Fibroblast of the aortic adventitia (primary cell): ENCODE measurements at places on chromosomes 13 and 19.

DNA sequence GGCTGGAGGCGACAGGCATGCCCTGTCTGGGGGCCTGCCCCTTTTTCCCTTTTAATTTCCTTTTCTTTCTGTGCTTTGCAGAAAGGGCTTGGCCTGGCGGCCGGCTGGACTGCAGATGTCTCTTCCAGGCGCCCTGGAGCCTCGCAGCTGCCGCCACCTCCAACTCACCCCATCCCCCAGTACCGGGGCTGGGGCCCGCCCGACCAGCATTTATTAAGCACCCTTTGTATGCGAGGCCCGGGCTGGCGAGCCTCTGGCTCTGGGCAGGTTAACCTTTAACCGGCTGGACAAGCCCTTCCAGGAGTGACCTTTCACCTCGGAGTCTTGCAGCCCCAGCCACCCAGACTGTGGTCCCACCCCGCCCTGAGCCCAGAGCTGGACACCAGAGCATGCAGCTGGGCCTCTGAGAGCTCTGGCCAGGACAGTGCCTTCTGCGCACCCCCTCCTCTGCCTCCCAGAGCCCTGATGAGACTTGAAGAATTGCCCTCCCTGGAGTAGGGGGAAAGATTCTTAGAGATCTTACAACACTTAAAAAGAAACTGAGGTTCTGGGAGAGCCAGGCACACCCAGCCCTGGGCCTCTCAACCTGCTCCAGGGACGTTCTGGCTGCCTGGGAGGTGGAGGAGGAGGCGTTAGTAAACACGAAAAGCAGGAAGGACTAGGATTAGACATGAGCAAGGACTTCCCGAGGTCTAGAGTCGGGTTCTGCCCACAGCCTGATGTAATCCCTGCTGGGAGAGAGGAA lies 1.1 kb upstream of the NR2F6 start:
- DNase-seq: peak; percentile 35

DNA sequence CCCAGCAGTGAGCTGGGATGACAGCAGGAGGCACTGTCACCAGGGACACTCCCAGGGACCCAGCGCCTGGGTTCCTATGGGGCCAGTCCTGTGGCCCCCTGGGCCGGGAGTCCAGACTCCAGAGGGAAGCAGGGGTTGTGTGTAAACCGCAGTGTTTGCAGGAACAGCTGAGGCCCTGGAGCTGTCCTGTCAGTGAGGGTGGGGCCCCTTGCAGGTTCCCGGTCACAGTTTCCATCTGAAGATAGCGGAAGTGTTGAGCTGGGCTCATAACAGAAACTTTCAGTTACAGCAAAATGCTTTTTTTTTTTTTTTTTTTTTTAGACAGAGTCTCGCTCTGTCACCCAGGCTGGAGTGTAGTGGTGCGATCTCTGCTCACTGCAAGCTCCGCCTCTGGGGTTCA lies 17.7 kb upstream of the CSNK1G2 start:
- DNase-seq: no peak

GRCh38 chr13:78586706-78587105 lies 16.6 kb downstream of the POU4F1 start:
- no peak for DNase-seq

DNA sequence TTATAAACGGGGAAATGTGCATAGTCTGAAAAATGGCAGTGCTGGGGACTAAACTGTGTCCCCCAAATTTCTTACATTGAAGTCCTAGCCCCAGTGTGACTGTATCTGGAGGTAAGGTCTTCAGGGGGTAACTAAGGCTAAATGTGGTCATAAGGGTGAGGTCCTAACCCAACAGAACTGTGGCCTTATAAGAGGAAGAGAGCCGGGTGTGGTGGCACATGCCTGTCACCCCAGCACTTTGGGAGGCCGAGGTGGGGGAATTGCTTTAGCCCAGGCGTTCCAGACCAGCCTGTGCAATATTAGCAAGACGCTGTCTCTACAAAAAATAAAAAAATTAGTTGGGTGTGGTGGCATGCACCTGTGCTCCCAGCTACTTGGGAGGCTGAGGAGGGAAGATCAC lies 17.8 kb downstream of the PROZ start:
- DNase-seq: no peak

- DNase-seq: no peak
These were observed 14.8 kb downstream of the LILRA1 start for GRCh38 chr19:54608205-54608604.

- no peak for DNase-seq
These were observed 96.6 kb upstream of the LSM14A start for GRCh38 chr19:34075661-34076091.

GRCh38 chr19:54262066-54262465 lies 5.0 kb upstream of the LILRB5 start:
- DNase-seq: no peak

DNA sequence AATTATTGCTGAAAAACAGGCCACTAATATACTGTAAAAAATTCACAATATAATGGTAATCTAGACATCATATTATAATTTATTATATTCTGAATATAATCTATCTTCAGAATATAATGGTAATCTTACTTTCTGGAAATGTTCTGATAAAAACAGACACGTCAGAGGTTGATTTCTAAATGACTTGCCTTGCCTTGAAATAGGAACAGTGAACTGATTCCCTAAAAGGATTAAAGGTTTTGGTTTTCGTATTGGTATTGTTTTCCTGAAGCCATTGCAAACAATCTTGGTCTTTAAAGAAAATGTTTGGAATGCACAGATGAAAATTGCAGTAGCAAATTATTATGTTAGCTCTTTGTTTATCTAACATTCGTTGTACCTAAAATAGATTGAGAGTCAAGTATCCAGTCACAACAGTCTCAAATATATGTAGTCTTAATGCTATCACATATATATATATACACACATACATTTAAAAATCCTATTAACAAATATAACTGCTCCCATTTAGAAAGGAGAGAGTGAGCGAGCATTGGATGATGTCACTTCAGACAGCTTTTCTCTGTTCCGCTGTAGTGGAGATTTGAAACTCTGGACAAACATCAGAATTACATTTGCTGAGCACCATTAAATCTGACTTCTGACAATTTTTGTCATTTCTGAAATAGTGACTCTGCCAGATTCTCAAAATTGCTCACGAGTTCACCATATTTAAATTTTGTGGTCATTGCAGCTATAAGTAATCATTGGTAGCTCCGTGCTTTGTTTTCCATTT lies 1.7 kb downstream of the ITM2B start:
- DNase-seq: peak; percentile 51

GRCh38 chr19:50152578-50152977 lies 10.5 kb downstream of the IZUMO2 start:
- DNase-seq: no peak

- peak; percentile 71 for DNase-seq
These were observed 1.2 kb downstream of the MKNK2 start for GRCh38 chr19:2049741-2050348.

GRCh38 chr19:53896682-53897081 lies 12.4 kb upstream of the CACNG7 start:
- DNase-seq: no peak

- peak; percentile 76 for DNase-seq
These were observed 1.6 kb upstream of the BBC3 start for GRCh38 chr19:47232422-47233211.

DNA sequence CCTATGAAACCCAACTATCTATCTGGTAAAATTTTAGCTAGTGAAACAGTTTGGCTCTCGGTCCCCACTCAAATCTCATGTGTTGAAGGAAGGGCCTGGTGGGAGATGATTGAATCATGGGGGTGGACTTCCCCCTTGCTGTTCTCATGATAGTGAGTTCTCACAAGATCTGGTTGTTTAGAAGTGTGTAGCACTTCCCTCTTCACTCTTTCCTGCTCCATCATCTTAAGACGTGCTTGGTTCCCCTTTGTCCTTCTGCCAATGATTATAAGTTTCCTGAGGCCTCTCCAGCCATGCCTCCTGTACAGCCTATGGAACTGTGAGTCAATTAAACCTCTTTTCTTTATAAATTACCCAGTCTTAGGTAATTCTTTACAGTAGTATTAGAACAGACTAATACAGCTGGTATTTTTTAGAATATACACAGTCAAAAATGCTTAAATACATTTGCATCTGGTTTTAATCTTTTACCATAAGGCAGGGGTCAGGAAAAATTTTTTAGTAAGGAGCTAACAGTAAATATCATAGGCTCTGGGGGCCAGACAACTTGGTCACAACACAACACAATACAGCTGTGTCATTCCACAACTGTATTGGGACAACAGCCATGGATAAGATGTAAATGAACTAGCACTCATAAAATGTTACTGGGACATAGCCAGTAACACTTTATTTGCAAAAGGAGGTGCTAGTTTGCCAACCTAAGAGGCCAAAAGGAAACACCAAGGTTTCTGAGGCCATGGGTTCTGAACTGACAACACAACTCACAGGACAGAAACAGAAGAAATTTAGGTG lies 24.3 kb downstream of the DZIP1 start:
- DNase-seq: no peak

DNA sequence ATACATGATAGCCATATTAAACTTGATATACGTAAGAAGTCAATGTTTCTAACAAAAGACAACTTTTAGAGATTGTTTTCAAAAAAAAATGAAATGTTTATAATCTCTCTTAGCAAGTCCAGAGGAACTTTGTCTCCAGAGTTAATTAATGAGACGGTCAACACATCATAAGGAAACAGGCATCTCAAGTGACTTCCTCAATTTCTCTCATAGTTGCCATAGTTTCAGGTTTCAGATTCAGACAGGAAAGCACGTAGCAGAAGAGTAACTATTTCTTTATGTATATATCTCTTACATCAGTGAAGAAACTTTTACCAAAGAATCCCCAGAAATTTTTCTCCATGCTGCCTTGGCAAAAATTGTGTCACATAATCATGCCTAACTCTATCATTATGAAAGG lies 159.6 kb upstream of the ATXN8OS start:
- DNase-seq: no peak

GRCh38 chr13:40600149-40600751 lies 66.2 kb downstream of the FOXO1 start:
- DNase-seq: no peak
